AG10803 (cell line): ENCODE measurements at places on chromosomes 2 and 18.

- DNase-seq, result peak; percentile 6
Measured at GRCh38 chr2:86298411-86299390, 38.7 kb downstream of the REEP1 start.

DNA sequence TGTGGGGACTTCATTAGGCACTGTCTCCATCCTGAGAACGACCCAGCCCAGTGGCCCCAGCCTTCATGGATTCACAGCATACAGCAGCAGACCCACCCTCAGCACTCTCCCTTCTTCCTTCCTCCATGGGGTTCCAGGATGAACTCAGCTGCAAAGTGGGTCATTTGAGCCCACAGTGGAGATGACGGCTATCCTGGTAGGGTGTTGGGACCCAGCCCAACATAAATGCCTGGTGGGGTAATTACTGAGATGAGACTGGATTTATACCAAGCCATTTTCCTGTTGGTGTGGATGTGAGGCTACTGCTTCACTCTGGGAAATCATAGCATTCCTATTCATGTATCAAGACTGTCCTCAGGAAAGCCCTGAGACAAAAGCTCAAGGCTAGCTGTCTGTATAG is 536.7 kb upstream of the TNP1 start:
- no peak for DNase-seq

- DNase-seq, result no peak
Measured at GRCh38 chr18:11066038-11066437, 83.3 kb downstream of the PIEZO2 start.

- no peak for DNase-seq
Measured at GRCh38 chr2:240642806-240643092, 17.5 kb downstream of the GPR35 start.

DNA sequence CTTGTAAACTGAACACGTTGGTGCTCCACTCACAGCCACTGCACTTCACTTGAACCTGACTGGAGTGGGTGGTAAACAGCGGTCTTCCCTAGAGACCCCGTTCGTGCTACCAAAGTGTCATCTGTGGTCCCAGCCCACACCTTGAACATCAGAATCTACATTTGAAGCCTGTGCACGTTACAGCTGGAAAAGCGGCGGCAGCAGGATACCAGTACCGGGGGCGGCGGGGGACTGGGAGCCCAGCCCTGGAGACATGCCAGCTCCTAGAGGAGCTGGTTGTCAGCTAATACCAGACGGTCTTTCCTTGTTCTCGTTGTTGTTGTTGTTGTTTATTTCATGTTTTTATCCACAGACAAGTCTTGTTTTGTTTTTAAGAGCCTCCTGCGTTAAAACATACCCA is 156.7 kb downstream of the WDSUB1 start:
- DNase-seq, result no peak

DNA sequence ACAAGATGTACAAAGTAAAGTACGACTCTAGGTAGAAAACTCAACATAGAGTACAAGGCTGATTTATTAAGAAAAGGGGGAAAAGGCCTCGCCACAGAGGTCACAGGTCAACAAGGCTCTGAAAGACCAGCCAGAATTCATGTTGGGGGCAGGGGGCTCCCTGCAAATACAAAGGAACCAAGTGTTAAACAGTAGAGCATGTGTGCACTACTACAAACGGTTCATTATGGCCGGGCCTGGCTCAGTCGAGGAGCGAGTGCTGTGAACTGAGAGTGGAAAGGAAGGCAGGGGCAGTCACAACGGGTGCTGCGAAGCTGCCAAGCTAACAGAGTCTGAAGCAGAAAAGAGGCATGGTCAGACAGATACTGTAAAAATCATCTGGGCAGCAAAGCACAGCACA is 77.1 kb downstream of the MBOAT2 start:
- no peak for DNase-seq

DNA sequence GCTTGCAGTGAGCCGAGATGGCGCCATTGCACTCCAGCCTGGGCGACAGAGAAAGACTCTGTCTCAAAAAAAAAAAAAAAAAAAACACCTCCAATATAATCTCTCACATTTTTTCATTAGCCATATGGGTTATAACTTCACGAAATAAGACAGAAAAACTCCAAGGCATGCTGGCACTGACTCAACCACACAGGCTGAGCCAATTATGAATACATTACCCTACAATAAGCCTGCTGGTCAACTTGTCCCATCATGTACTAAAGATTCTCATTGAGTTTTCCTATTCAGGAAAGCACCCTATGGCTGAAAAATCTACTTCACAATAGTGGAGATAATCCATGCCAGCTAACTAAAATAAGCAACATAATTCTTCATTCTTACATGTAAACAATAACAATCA is 12.8 kb upstream of the MAP3K20 start:
- peak; percentile 80 for DNase-seq

GRCh38 chr2:237474931-237475703 is 11.9 kb upstream of the MLPH start:
- DNase-seq, result peak; percentile 66

GRCh38 chr2:150690870-150691269 is 203.4 kb upstream of the RND3 start:
- DNase-seq, result peak; percentile 44

DNA sequence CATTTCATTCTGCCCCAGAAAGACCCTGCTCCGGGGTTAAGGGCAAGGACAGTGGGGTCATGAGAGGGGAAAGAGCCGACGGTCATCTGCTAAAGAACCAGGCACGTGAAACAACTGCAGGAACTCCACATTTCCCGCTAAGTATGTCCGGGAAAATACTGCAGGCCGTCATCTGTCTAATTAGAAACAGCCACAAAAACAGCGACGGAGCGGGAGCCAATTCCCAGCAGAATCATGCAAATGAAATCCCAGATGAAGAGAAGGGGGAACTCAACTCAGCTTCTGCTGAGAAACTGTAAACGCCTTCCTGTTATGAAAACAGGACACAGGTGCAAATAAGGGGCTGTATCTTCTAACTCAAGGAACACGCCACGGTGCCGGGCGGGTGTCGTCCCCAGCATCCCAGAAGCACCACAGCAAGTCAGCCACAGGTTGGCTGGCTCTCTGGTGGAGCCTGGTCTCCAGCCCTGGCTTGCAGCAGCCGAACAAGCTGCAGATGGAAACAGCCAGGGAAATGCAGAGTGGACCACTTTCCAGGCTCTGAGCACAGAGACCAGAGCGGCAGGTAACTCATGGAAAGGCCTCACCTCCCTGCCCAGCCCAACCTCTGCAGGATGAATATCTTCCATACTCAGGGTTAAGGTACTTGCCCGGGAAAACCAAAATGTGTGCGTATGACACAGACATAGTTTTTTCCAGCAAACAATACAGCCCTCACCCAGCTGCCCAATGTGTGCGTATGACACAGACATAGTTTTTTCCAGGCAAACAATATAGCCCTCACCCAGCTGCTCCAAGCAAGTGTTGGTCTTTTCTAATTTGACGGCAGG is 28.9 kb downstream of the PXDN start:
- DNase-seq, result peak; percentile 86

DNA sequence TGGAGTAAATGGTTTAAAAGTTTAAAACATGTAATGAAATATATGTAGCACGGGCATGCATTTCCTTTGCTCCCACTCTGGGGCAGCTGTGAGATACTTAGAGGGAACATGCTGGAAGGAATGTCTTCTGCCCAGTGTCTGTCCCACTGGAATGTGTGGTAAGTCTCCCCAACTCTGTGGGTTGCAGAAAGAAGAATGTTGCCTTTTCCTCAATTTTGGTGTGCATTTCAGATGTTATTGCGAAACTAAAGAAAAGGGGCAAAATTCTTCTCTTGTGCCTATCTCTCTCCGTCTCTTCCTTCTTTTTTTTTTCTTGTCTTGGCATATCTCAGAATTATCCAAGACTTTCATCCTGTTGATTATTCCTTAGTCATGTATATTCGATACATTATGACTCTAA is 201.1 kb downstream of the SH3RF3 start:
- DNase-seq, result peak; percentile 92

DNA sequence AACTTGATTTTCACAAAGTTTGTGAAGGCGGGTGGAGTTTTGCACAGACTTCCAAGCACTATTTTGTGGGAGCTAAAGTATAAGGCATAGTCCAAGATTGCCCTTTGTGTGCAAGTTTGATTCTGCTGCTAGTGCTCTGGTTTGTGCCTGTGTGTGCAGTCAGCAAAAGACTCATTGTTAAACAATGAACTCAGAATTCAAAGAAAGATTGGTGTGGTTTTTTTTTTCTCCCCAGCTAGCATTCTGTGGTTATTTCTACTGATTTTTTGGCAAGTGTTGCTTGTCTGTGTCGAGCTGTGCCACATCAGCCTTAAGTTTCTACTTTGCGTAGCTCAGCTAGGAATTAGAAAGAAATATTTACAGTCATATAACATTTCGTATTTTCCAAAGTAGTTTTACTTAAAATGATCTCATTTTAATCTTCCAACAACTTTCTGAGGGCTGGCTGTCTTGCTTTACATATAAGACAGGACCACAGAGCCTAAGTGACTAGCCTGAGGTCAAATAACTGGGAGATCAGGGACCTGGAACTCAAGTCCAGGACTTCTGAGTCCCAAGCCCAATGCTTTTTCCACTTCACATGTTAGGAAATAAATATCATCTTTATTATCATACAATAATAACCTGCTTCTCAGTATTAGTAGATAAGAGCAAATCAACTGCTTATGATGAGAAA is 69.8 kb downstream of the BABAM2 start:
- DNase-seq, result peak; percentile 95

- no peak for DNase-seq
Measured at GRCh38 chr18:2729757-2730156, 74.2 kb downstream of the SMCHD1 start.

- no peak for DNase-seq
Measured at GRCh38 chr18:54828986-54829385, 709 bp downstream of the RAB27B start.

DNA sequence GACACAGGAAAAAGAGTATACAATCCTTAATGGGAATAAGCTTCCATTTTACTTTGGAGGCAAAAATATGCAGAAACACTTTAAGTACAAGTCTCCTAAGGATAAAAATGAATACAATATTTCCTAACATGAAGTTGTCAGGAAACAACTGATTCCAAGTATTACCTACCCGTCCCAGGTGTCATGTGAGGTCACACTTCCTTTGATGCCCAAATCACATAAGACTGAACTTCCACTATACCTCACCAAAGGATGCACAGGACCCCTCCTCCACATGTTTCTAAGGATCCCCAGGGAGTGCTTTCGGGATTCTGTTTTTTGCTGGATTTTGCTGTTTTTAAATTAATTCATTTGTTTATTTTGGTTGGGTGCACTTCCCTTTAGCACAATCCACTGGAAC is 438.5 kb upstream of the TCF4 start:
- DNase-seq, result no peak

DNA sequence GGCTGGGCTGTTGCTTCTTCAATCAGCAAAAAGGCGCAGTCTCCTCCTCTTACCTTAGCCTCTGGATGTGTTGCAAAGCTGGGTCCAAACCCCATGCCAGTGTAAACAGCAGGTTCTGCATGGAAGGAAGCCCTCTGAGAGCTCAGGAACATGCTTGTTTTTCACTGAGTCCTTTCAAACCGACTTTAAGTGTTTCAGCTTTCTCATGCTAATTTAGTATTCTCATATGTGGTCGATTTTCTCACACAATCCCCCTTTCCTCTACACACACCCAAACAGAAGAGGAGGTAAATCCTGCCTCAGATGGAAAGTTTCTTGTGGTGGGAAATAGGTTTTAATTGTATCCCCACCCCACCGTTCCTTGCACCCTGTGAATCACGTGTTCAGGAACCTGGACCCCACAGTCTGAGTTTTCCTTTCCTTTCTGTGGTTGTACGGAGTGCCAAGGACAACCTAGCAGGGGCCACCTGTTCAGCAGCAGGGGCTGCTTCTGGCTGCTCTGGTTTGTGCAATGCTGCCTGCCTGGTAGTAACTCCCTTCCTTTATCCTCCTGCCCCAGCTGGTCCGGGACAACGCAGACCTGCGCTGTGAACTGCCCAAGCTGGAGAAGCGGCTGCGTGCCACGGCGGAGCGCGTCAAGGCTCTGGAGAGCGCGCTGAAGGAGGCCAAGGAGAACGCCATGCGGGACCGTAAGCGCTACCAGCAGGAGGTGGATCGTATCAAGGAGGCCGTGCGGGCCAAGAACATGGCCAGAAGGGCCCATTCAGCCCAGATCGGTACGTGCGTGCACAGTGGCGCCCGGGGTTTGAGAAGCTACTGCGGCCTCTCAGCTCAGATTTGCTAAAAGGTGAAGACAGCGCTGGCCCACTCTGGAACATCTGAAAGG is 28.7 kb upstream of the LYPD6B start:
- DNase-seq, result no peak

- DNase-seq, result peak; percentile 76
Measured at GRCh38 chr2:212912445-212913103, 238.8 kb downstream of the IKZF2 start.

DNA sequence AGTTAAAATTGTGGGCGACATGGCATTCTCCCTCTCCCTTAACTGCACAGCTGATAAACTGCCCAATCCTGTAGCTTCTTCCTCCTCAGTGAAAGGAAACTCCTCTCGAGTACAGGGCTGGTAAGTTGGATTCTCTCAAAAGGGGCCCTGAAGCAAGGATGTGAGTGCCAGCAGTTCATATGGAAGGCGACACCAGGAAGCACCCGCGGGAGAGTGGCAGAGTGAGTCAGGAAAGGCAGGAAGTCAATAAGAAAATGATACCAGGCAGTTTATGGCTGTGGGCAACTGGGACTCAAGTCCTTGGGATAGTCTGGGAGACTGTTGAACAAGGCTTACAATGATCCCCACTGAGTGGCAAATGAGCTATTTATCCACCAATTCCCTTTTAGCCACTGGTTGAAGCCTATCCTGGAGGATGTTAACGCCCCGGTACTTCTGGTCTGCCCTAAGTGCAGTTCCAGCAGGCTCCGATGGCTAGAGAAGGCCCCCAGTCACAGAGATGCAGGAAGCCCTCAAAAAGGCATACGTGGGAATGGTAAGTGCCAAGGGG is 34.8 kb downstream of the ABHD3 start:
- no peak for DNase-seq

- DNase-seq, result no peak
Measured at GRCh38 chr2:10599921-10600320, 89.9 kb downstream of the NOL10 start.

DNA sequence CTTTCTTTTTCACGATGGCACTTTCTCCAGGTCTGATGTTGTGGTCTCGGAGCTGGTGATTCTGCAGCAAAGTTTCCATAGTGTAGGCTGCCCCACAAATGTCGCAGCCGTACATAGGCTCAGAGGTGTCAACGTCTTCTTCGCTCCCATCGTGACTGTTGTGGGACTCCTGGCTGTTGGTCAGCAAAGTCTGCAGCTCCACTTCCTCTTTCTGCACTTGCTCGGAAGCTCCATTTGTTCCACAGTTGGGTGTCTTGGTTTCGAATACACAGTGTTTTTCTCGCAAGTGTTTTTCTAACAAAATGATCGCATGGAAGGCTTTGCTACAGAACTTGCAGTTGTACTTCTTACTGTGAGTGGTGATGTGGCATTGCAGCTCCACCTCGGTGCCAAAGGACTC is 126.8 kb downstream of the ZNF521 start:
- DNase-seq, result no peak

DNA sequence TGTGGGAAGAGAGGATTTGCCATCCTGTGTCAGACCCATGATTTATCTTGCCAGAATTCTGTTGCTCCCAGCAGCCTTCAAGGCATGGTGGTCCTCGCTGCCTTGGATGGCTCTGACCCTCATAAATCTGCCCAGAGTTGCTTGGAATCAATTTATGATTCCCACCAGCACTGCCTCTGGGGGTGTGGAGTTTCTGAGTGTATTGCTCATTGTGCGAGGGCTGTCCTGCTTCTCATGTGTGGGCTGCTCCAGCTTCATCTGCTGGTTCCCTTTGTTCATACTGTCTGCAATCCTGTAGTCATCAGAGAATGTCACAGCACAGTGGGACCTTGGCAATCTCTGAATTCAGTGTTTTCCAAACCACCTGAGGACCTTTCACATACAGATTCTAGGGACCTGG is 139.8 kb downstream of the CLIP4 start:
- no peak for DNase-seq
